Vein endothelial cell (primary cell): ENCODE measurements at places on chromosomes 3 and 15. TPM values are rescaled to one million over a fixed set of nuclear protein-coding genes. Genes with fewer than 3 reads are reported as not detected.

SKOR1 gene
- total RNA-seq: 0.10 TPM in 1 of 2 replicates, not detected in the other

LIPH gene
- not detected in 2 replicates for total RNA-seq

STIMATE gene
- total RNA-seq: 15.6 and 22.2 TPM in 2 replicates

RARRES1 gene
- 0.96 and 1.3 TPM in 2 replicates for total RNA-seq

LYSMD2 gene
- total RNA-seq: 11.4 and 13.2 TPM in 2 replicates

CHRNA7 gene
- total RNA-seq: 0.33 and 1.4 TPM in 2 replicates
